ENCODE measurements at places on chromosomes 12 and 14.

DNA sequence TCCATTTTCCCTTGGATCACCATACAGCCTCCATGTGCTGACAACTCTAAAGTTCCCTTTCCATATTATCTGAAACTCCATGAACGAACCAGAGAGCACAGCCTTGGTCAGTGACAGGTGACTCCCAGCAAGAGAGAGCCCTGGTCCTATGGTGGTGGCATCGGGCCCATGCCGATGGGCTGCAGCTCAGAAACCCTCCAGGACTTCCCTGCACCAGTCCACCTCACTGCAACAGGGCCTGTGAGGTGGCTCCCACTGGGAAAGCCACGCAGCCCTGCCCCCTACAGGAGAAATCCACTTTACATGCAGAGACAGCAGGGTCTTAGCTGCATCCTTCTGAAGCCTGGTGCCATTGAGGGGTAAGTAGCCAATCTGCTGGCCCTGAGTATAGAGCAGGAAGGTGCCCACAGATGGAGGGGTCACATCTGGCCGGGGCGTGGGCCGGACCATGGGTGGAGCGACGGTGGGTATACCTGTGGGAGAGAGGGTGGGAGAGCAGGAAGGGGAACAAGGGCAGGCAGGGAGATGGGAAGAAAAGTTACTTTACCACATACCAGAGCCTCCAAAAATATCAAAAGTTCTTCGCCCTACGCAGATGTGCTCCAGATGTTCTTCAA, 24.7 kb downstream of the RTRAF start:
- DNase-seq = no peak

GRCh38 chr14:49546766-49547165, 39.4 kb downstream of the RPS29 start:
- DNase-seq = no peak

- DNase-seq = no peak
These were observed 12.5 kb downstream of the ISM2 start for GRCh38 chr14:77485901-77486678.

DNA sequence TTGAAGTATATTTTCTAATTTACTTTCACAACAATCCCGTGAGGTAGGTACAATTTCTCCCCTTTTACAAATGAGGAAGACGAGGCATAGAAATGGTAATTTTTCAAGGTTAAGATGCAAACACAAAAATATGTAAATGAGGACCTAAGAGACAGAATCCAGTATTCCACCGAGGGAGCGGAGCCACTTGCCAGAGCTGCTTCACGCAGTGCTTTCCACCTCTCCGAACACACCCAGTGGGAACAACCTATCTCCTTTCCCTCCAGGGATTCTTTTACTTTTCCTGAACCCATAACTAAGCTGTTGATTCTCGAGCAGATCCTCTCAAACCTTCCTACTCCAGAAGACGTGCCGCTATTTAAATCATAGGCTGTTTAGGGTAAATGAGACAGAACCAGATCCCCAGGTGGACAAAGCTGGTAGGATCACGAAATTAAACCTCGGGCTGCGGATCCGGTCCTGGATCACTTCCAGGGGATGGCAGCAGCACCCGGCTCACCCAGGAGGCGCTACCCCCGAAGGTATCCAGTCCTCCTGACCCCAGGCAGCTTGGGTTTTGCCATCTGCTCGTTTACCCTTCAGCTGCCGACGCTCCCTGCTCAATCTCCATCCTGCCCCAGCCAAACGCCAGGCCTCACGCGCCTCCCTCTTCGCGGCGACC, 1.5 kb downstream of the DDHD1 start:
- DNase-seq = peak; percentile 35

DNA sequence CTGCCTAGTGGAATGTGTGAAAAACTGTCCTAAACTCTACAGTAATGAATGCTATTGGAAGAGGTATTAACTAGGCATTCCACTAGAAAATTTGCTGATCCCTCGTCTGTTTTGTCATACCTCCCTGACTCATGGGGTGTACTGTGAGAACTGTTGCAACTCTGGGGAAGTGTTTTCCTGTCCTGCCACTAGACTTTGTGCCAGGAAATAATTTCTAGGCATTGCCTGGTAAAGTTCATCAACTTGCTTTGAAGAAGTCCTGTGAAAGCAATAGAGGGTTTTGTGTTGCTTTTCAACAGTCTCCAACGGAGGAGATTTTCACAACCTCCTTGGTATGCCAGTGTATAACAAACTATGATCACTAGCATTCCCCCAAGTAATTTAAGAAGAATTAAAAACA, 139.9 kb downstream of the AKAP6 start:
- no peak for DNase-seq

- DNase-seq = no peak
These were observed 25.6 kb upstream of the MBIP start for GRCh38 chr14:36346052-36346451.

- DNase-seq = no peak
These were observed 411.2 kb downstream of the DAD1 start for GRCh38 chr14:22177870-22178269.

Data from midbrain (tissue), 1 donor.